Neural crest cell (in vitro differentiated cells): ENCODE measurements at places on chromosomes 7 and 10. TPM values are rescaled to one million over a fixed set of nuclear protein-coding genes. Genes with fewer than 3 reads are reported as not detected.

Gene ZNF248
- total RNA-seq: 11.7 and 12.6 TPM in 2 replicates

- H3K4me3 ChIP-seq: peak overlapping the region; percentile 83
- H3K4me1 ChIP-seq: peaks cover 50% of the 10 kb centered on the region
- no peak for DNase-seq
- no peaks in the 10 kb centered on the region for H3K36me3 ChIP-seq
- no peaks in the 10 kb centered on the region for H3K27me3 ChIP-seq
- H3K27ac ChIP-seq: peak overlapping the region; percentile 92
These were observed 155.0 kb upstream of the LYZL2 start for GRCh38 chr10:30784524-30784896.

- H3K4me1 ChIP-seq: peaks cover 25% of the 10 kb centered on the region
- H3K27me3 ChIP-seq: peaks cover 15% of the 10 kb centered on the region
- no peak overlapping the region for H3K4me3 ChIP-seq
- no peak for DNase-seq
- H3K27ac ChIP-seq: no peak overlapping the region
These were observed 3.0 kb downstream of the ZNF518A start for GRCh38 chr10:96133135-96133534.

Gene RABGEF1
- 17.0 and 17.7 TPM in 2 replicates for total RNA-seq

- no peaks in the 10 kb centered on the region for H3K36me3 ChIP-seq
- no peak overlapping the region for H3K4me3 ChIP-seq
- no peaks in the 10 kb centered on the region for H3K4me1 ChIP-seq
- no peak overlapping the region for H3K27ac ChIP-seq
- H3K27me3 ChIP-seq: peaks cover 49% of the 10 kb centered on the region
These were observed 923.6 kb downstream of the GATA3 start for GRCh38 chr10:8978100-8978499.

DNA sequence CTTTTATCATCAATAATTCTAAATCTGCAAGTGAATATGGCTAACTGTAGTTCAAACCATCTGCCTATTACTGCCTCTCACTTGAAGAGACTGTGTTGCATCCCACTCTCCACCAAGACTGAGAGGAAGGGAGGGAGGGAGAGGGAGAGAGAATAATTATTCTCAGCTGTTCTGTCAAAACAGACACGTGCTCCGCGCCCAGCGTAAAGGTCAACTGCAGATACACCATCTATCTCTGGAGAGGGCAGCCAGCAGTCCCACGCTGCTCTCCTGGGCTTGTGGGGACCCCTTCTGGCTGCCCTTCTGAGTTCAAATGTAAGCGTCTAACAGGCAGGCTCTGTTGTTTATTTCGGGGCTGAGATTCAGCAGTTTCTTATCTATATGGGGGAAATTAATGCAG, 625.5 kb upstream of the GALNT17 start:
- H3K27ac ChIP-seq: no peak overlapping the region
- H3K27me3 ChIP-seq: no peaks in the 10 kb centered on the region
- H3K36me3 ChIP-seq: no peaks in the 10 kb centered on the region
- H3K4me3 ChIP-seq: no peak overlapping the region
- peaks cover 22% of the 10 kb centered on the region for H3K4me1 ChIP-seq

DNA sequence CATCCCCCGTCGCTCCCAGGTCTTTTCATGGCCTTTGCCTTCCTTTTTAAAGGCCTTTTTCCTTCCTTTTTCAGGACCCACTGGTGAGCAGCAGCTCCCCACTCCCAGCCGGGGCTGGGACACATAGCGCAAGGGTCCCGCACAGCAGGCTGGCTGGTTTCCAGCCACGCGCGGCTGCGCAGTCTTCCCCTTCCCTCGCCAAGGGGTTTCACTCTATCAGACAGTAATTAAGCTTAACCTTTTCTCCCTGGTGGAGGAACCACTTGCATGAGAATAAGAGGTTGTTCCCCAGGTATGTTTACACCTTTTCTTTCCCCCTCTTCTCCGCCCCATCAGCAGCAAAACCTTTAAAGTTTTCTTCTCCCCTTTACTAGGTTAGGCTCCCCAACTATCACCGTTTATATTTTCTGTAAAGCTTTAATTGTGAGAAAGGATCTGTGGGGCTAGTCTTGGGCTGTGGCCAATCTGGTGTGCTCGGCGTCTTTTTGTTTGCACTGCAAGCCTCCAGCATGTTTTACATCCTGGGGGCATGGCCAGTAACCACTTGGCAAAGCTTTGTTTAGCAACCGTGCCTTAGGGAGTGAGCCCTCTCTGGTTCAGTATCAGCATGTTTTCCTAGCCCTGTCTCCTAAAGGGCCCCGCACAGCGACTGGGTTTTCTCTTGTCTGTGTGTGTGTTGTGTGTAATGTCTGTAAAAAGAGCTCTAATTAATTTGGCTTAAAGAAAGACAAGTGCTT, 219.6 kb downstream of the PHF14 start:
- H3K4me3 ChIP-seq: peak overlapping the region; percentile 74
- no peak for DNase-seq
- H3K4me1 ChIP-seq: peaks cover 21% of the 10 kb centered on the region
- H3K27me3 ChIP-seq: no peaks in the 10 kb centered on the region

- H3K36me3 ChIP-seq: no peaks in the 10 kb centered on the region
- H3K4me1 ChIP-seq: peaks cover 20% of the 10 kb centered on the region
- DNase-seq: no peak
- H3K27ac ChIP-seq: peak overlapping the region; percentile 51
- no peaks in the 10 kb centered on the region for H3K27me3 ChIP-seq
- no peak overlapping the region for H3K4me3 ChIP-seq
These were observed 27.6 kb downstream of the COBL start for GRCh38 chr7:51288896-51289622.

DNA sequence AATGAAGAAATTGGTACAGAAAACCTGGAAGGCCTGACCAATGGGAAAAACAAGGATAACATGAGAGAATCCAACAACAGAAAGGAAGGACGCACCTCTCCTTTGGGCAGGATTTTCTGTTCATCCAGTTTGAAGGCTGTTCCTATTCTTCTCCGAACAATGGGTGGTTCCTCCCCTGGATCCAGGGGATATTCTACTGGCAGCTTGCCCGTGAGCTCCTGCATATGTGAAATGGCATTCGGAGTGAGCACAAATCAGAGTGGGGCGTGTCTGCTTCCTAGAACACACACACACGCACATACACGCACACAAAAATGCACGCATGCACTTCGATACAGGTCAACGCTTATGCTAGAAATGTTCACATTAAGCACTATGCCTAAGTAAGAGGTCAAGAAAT, 83.5 kb downstream of the PRPF18 start:
- H3K4me3 ChIP-seq: no peak overlapping the region
- no peak for DNase-seq
- H3K4me1 ChIP-seq: peaks cover 33% of the 10 kb centered on the region
- no peak overlapping the region for H3K27ac ChIP-seq

GRCh38 chr7:7707246-7707645, 11.2 kb downstream of the RPA3 start:
- H3K27ac ChIP-seq: no peak overlapping the region
- H3K27me3 ChIP-seq: no peaks in the 10 kb centered on the region
- peaks cover 24% of the 10 kb centered on the region for H3K4me1 ChIP-seq
- no peak for DNase-seq
- H3K36me3 ChIP-seq: no peaks in the 10 kb centered on the region

Gene SPDYE11
- not detected in 2 replicates for total RNA-seq
